ENCODE measurements at places on chromosomes 4 and X.
A peak's percentile ranks its signal among the peaks of the same experiment; 100 is the strongest.

DNA sequence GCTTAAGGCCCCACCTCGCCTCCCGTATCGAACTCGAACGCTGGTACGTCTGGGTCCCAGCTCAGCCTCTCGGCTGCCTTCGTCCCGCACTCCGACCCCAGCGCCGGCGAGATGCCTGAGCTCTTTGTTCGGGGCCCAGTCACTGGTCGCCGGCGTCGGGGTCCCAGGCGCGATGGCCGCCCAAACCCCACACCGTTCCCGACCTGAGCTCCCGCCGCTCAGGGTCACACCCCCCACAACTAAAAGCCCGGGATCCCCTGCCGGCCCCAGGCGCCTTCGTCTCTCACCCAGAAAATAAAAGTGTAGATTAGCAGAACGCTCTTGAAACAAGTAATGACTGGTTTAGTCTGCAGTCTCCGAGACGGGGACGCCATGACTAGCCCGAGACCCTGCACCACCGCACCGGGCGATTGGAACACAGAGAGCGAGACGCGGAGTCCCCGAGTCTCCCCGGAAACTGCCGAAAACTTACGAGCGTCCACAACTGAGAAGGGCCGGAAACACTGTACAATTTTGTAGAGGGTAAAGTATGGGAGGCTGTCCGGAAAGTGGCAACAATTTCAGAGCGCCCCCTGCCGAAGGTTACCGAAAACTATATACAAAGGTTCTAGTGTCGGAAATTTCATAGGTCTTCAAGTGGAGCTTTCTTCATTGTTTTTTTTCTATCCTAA, at the start of gene TSPAN6:
TSS of gene TSPAN6 (minus strand) at position 486 of the 671 bp plus-strand sequence. CDS start at position 374, 112 bp downstream.
- DNase-seq = no peak

DNA sequence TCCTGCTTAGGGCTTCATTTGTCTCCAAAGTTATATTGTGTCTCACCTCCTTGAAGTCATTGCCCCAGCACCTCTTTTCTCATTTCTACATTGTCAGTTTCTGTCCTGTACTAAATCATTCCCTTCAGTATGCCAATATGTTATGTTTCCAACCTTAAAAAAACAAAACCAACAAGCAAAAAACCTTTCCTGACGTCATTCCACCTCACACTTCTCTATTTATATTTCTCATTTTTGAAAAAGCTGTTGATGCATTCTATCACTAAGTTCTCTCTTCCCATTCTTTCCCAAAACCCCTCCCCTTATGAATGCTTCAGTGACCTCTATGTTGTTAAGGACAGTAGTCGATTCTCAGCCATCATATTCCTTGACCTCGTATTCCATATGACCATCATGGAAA, 98.7 kb upstream of the ARHGAP24 start:
- DNase-seq = no peak

- DNase-seq = peak; percentile 1
Observed at GRCh38 chr4:185134307-185134869, 8.7 kb upstream of the SLC25A4 start.

DNA sequence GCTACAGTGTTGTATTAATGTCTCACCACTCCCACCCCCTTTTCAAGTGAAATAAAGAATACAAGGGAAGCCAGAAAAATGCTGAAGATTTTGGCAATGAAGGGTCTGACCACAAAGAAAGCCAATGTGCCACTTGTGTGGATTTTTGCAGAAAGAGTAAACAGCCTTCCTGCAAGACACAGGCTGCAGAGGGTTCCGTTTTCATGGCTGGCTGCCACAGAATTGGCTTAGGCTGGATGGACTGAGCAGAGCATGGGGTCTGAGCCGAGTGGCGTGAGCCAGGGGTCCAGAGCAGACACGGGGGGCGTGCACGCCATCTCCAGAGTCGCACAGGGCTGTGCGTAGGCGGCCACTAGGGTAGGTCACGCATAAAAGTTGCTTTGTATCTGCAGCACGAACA, 69.2 kb downstream of the MTNR1A start:
- no peak for DNase-seq

- DNase-seq = no peak
Observed at GRCh38 chr4:172485007-172485406, 671.8 kb downstream of the GALNTL6 start.

DNA sequence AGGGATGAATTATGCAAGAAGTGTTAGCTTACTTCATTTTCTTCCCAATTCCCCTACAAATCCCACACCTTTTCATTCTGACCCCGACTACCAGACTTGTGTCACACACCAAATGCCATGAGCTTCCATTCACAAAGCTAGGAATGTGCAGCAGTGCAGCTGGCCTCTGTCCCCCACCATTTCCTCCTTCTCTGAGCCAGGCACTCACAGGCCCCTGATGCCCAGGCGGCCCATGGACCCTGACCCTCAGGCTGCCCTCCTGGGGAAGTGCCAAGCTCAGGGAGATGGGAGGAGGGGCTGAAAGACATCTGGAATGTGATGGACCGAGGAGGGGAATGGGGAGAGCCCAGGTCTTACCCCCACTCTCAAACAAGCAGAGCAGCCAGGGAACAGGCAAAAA, 67.0 kb upstream of the BCOR start:
- DNase-seq = no peak

- DNase-seq = no peak
Observed at GRCh38 chr4:8557151-8558076, 22.8 kb upstream of the GPR78 start.

DNA sequence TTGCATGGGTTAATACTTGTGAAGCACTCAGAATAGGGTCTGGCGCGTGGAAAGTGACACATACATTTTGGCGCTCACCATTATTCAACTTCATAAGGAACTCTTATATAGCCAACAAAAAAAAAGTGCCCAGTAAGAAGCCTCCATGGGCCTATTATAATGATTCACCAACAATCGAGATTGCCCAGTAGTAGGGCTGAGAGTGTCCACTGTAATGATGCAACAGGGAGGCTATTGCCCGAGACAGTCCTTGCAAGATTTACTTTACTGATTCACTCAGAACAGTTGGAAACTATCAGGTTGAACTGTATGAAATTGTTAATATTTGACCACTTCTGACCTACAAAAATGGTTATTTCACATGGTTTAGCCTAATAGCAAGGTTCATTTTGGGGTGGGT, 86.0 kb downstream of the PJA1 start:
- no peak for DNase-seq
